ENCODE measurements at places on chromosomes 13 and 19. TPM values are rescaled to one million over a fixed set of nuclear protein-coding genes. Genes with fewer than 3 reads are reported as not detected.

- peak; percentile 49 for DNase-seq
Measured at GRCh38 chr19:49129238-49129583, 9.9 kb downstream of the PPFIA3 start.

DNA sequence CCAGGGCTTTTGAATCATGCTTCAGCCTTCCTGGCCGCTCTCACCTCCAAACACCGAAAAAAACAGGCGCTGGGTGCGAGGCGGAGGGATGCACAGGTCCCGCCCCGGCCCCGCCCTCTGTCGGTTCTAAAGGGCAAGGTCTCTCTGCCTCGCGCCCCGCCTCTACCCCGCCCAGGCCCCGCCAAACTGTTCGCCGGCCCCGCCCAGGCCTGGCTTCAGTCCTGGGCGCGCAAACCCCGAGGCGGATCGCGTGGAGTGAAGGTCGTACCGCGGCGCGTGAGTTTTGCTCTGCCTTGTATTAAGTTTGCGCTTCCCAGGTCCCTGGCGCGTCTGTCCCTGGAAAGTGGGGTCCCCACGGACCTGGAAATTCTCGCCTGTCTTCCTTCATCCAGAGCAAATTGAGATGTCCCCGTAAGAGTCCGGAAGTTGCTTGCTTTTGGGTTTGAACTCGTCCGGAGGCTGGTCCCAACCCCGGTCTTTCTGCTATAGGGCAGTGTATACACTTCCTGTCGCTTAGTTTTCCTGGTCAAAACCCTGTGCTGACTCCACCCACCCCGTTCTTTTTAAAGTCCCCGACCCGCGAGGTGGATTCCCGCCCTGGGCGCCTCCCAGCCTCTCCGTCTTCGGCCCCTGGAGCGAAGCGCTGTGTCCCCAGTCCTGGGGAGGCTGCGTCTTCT, 8.4 kb downstream of the ZNF808 start:
- peak; percentile 65 for DNase-seq

DNA sequence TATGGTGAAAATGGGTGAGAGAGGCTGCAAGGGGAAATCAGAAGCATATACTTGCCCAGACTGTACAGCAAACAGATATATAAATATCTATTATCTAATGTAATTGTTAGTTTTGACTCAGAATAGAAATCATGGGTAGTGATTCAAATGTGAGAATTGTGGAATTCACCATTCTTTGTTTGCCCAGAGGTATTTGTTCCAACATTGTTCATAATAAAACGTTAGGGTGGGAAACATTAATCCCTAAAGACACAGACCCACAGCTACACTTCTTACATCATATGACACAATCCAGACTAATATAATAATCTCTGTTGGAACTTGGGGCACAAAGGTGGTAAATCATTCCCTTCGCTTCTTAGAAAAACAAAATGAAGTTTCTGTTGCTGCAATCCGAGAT, 646.5 kb upstream of the SLITRK6 start:
- no peak for DNase-seq

- DNase-seq = peak; percentile 81
Measured at GRCh38 chr19:51552996-51553725, 17.9 kb upstream of the ZNF175 start.

DNA sequence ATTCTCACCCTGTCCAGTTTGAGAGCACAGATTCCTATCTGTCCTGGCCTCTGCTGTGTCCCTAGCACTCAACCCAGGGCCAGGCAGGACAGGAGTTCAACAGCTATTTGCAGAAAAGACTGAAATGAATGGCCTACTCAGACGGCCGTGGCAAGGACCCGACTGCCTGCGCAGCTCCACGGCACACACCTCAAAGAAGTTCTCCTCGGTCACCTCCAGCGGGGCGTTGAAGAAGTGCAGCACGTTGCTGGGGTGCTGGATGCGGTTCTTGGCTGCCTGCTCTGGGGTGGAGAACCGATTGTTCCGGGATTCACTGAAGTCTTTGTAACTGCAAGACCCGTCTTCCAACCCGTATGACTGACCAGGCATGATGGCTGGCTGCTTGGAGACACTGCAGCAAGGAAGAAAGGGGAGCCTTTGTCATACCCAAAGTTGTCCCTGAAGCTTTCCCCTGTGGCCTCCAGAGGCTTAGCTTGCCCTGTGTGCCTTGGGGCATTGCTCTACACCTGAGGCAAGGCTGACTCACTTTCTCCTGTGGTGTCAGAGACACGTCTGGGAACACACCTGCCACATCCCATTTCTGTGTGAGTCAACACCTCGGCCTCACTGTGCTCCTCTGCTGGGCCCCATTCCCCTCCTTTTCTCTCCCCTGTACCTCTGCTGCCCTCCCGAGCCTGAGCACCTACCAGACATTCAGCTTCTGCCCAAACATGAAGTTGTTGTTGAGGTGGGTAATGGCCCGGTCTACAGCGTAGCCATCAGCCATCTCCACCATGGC, 6.8 kb upstream of the ECH1 start:
- DNase-seq = no peak

Gene RNF113B
- not detected for total RNA-seq

All from RPMI7951 (cell line).